Colonic mucosa (tissue), 4 donors: ENCODE measurements at places on chromosomes 5 and 9. TPM values are rescaled to one million over a fixed set of nuclear protein-coding genes. Genes with fewer than 3 reads are reported as not detected.

Gene SV2C
- total RNA-seq = 0.20 TPM

Gene SLC4A9
- total RNA-seq = 0.42 TPM

Gene DNAJC21
- total RNA-seq = 39.5 TPM

Gene SLC34A1
- not detected for total RNA-seq

Gene MARVELD2
- total RNA-seq = 51.2 TPM

Gene TCF7
- 4.3 TPM for total RNA-seq

Gene PRDM9
- not detected for total RNA-seq

Gene RUSC2
- total RNA-seq = 4.7 TPM

Gene CDKN2B
- 57.0 TPM for total RNA-seq

Gene NR5A1
- 0.82 TPM for total RNA-seq

Gene IL4
- not detected for total RNA-seq

Gene CTNND2
- 1.1 TPM for total RNA-seq

Gene CDC26
- 31.1 TPM for total RNA-seq

Gene TAF11L10
- not detected for total RNA-seq

Gene IFNA13
- not detected for total RNA-seq

Gene CARD9
- total RNA-seq = 1.2 TPM

Gene OMD
- total RNA-seq = 0.88 TPM

Gene PCDHA5
- total RNA-seq = 0.13 TPM

Gene PCDH1
- 105 TPM for total RNA-seq

Gene RFX3
- 9.8 TPM for total RNA-seq

Gene LCN1
- total RNA-seq = not detected

Gene LCN10
- total RNA-seq = 3.3 TPM

Gene CNTLN
- 2.4 TPM for total RNA-seq

Gene SLC6A7
- total RNA-seq = 5.0 TPM

Gene FAM221B
- not detected for total RNA-seq

Gene SNX2
- 71.9 TPM for total RNA-seq

Gene GABRG2
- total RNA-seq = 0.53 TPM
